Foreskin keratinocyte (primary cell): ENCODE measurements at places on chromosomes 11 and 22. TPM values are rescaled to one million over a fixed set of nuclear protein-coding genes. Genes with fewer than 3 reads are reported as not detected.

DNA sequence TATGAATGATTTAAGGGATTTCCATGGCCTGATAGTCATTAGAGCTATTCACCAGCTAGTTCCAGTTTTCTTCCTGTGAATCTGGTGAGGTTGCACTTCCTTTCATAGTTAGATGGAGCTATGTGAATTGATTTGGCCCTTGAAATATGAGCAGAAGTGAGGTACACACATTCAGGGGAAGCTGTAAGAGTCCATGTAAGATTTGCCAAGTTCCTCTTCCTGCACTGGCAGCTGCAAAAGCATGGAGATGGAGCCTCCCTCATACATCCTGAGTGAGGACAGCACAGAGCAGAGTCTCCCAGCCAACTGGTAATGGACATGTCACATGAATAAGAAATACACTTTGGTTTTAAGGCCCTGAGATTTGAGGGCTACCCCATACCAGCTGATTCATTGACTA is 111.7 kb downstream of the CD44 start:
- no peak for DNase-seq

DNA sequence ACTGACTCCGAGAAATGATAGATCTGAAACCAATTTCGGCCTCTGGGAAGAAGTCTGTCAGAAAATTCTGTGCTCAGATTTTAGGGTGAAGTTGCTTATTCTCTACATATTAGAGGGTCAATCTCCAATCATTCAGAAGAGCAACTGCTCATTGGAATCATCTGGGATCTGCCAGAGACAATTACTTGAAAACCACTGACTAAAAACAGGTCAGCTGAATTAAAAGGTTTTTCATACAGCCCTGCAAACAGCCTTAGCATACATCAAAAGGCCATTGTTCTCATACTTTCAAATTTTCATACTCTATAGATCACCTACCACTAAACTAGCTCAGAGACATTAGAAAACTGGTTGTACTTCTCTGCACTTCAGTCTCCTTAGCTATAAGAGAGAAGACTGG is 289.7 kb upstream of the PITPNB start:
- DNase-seq = no peak

Gene NKAPD1
- 18.9 and 19.0 TPM in 2 replicates for total RNA-seq

Gene ARHGEF17
- total RNA-seq = 8.7 and 9.7 TPM in 2 replicates
